ENCODE measurements at places on chromosomes 1 and 21.

- DNase-seq = peak; percentile 23
Observed at GRCh38 chr1:225378880-225379279, 49.0 kb downstream of the LBR start.

GRCh38 chr1:36183309-36183856 lies 27.4 kb downstream of the MAP7D1 start:
- no peak for DNase-seq

- DNase-seq = no peak
Observed at GRCh38 chr1:24957016-24957807, 27.1 kb upstream of the RUNX3 start.

GRCh38 chr1:206074839-206075238 lies 21.9 kb downstream of the RHEX start:
- DNase-seq = no peak

GRCh38 chr1:185157599-185158412 lies 839 bp downstream of the SWT1 start:
- no peak for DNase-seq

GRCh38 chr1:165290148-165290547 lies 66.4 kb downstream of the LMX1A start:
- DNase-seq = no peak

- DNase-seq = no peak
Observed at GRCh38 chr1:77623066-77623465, 59.4 kb downstream of the ZZZ3 start.

DNA sequence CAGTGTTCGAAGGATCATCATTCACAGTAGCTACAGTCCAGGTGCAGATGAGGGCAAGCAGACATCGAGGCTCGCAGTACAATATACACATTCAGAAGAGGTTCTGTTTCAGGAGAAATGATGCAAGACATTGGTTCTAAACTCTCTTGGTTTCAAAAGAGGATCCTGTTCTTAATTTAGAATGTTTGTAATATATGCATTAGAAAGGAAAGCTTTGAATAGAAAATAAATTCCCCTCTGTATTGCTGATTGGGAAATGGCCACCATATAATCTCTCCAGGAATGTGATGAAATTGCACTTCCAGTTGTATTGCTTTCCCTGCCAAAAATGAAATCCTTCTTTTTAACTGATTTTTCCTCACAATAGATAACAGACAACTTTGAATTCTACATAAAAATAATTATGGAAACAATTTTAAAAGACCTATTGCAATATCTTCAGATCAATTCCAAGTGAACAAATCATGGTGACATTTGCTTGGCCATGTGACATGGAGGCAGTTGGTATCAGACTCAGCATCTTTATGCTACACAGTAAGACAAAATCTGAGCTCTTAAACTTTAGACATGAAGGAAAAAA lies 27.6 kb upstream of the SIPA1L2 start:
- DNase-seq = no peak

- DNase-seq = no peak
Observed at GRCh38 chr21:32991361-32991760, 34.4 kb upstream of the OLIG2 start.

DNA sequence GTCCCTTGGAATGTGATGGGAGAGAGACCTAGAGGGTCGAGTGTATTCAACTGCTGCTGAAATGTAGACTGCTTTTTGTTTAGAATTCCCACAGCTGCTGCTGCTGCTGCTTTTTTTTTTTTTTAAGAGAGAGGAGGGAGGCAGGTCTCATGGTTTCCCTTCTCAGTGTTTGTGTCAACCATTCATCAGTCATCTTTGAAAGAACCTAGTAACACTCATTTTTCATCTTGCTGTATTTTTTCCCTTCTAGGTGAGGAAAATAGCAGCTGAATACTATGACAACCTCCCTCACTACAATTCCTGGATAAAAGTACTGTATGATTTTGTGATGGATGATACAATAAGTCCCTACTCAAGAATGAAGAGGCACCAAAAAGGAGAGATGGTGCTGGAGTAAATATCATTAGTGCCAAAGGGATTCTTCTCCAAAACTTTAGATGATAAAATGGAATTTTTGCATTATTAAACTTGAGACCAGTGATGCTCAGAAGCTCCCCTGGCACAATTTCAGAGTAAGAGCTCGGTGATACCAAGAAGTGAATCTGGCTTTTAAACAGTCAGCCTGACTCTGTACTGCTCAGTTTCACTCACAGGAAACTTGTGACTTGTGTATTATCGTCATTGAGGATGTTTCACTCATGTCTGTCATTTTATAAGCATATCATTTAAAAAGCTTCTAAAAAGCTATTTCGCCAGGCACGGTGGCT lies 9.2 kb downstream of the DEGS1 start:
- no peak for DNase-seq

DNA sequence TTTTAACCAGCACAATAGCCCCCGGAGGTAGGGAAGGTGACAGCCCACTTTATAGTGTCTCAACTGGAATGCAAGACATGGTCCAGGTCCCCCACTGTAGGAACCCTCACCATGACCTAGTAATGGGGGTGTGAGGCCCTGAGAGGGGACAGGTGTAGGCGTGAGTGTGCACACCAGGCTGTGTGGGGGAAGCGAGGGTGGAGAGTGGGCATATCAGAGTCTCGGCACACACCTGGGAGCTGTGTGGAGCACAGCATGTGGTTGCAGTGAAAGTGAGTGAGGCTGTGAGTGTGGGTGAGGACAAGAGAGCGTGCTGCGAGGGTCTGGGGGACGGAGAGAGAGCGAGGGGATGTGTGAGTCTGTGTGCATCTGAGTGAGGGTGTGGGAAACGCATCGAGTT lies 17.1 kb upstream of the RSPO1 start:
- DNase-seq = no peak

DNA sequence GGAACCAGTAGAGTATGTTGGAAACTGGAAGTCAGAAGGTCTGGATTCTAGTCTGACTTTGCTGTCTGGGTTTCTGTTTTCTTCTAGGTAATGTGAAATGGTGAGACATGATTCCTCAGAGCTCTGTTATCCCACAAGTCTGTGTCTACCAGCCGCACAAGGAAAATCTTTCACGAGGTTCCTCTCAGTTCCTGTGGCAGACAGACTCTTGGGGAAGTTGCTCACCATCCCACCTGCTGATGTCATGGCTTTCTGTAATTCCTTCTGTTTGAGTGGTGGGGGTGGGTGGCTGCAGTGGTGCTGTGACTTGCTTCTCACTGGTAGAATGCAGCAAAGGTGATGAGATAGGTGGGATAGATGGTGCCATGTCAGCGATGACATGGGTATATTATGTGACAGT lies 17.1 kb upstream of the SCMH1 start:
- DNase-seq = no peak

DNA sequence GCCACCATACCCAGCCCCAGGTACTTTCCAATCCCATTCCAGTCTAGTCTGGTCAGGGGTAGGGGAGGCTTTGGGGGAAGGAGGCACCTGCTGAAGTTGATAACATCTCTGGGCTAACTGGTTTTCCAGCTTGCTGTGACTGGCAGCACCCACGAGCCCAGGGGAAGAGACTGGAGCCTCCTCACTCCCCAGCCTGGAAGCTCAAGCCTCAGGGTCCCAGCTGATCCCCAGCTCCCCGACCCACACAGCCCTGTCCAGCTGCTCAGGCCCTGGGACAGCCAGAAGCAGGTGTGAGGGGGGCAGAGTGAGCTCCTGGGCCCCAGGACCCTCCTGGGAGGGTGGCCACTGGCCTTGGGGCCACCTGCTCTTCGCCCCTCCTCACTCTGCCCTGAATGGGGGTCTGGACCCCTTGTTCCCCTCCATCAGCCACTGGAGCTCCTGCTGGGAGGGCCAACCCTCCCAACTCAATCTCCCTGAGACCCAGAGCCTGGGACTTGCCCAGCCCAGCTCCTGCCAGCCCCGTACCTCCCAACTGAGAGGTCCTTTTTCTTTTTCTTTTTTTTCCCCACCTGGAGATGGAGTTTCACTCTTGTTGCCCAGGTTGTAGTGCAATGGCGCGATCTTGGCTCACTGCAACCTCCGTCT lies 23.5 kb upstream of the RNU1-4 start:
- no peak for DNase-seq

DNA sequence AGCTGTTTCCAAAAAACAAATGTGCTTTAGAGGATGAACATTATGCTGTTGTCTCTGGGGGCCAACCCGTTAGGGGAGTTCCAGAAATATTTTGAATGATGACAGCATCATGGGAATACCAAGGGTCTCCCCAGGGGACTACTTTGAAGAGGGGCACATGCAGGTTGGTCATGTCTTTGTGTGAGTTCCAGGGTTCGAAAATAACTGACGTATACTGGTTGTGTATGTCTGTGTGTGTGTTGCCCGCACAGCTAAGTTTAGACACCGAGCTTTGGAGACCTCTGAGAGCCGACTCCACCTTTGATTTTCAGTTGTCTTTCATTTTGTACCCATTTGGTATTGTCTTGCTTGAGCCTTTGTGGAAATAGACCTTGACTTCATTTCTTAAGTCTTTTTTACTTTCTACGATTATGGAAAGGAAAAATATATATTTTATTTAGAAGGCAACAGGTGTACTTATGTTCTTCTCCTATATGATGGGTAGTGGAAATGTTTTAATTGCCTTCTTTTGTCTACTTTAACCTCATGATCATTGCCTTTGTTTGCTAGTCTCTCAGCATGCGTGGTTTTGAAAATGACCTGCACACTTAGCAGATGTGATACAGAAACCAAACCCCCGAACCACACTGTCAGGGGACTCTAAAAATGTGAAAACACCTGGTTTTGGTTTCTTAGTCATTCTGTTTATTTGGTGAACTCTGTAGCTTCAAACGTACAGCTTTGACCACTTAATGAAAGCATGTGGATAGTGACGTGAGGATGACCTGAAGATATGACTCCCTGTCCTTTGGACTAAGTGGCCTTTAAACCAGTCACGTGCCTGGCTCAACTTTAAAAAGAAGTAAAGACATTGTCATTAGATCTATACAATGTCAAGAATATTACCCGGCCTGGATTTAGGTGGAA lies 56.5 kb downstream of the GALNT2 start:
- DNase-seq = no peak

All from non-pigmented ciliary epithelial cell (primary cell).